ENCODE measurements at places on chromosomes 4 and X. TPM values are rescaled to one million over a fixed set of nuclear protein-coding genes. Genes with fewer than 3 reads are reported as not detected.
A peak's percentile ranks its signal among the peaks of the same experiment; 100 is the strongest.

- ATAC-seq = no peak
Observed at GRCh38 chr4:99979872-99980271, 29.8 kb upstream of the H2AZ1 start.

- ATAC-seq = no peak
Observed at GRCh38 chr4:57303012-57303751, 193.0 kb upstream of the IGFBP7 start.

- no peak for ATAC-seq
Observed at GRCh38 chr4:108029731-108030130, 40.0 kb downstream of the HADH start.

- ATAC-seq = no peak
Observed at GRCh38 chr4:88702782-88703181, 5.2 kb upstream of the NAP1L5 start.

GRCh38 chr4:132479543-132479942, 669.6 kb upstream of the PCDH10 start:
- ATAC-seq = no peak

- peak; percentile 28 for ATAC-seq
Observed at GRCh38 chr4:154186035-154186434, 305.6 kb downstream of the DCHS2 start.

Gene SLC34A2
- 7.8 TPM for total RNA-seq

DNA sequence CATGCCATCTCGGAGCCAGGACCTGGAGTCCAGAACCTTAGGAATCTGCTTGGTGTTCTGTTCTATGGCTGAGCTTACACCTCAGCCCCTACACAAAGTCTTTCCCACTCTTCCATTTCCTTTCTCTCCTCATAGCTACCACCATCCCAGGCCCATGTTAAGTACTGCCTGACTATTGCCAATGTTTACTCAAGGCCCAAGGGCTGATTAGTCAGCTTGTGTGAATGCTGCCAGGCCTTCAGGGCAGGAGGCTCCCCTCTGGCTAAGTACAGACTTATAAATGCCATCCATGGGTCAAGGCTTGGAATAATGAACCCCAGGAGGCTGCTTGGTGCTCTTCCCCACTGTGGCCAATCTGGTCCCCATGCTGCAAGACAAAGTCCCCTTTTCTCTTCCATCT, 411.6 kb upstream of the MAGEB18 start:
- no peak for ATAC-seq

Gene TDO2
- total RNA-seq = not detected

Gene MCF2
- 0.40 TPM for total RNA-seq

Gene SSX2B
- total RNA-seq = not detected

DNA sequence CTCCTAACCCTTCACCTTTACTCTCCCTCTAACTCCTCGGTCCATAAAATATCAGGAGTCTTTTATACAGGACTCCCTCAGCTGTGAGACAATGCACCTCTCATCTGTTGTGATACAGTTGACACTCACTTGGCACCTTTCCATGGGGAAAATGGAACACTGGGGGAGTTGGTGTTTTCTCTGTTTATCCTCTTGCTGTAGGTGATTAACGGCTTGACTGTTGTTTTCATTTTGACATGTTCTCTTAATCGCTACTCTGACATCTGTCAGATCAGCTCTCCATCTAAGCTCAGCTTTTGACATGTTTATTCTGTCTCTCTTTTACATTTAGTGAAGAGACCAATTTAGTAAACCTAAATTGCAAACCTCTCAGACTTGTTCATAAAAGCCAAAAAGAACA, 604.8 kb downstream of the TRAM1L1 start:
- ATAC-seq = no peak

DNA sequence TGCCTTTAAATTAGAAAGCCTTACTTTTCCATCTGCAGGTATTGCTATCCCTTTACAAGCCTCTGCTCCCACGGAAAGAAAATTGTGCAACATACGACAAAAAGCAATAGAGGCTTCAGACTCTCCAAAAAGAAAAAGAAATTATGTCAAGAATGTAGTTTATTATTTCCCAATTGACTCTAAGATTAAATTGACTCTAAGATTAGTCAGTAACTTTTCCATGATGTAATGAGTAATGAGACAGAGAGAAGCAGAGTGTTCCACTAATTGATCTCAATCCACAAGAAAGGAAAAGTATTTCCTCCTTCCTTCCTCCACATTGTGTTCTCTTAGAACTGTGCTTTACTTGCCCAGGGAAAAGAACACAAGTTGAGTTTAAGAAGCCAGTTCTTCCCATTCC, 345.7 kb upstream of the HS3ST1 start:
- peak; percentile 70 for ATAC-seq

DNA sequence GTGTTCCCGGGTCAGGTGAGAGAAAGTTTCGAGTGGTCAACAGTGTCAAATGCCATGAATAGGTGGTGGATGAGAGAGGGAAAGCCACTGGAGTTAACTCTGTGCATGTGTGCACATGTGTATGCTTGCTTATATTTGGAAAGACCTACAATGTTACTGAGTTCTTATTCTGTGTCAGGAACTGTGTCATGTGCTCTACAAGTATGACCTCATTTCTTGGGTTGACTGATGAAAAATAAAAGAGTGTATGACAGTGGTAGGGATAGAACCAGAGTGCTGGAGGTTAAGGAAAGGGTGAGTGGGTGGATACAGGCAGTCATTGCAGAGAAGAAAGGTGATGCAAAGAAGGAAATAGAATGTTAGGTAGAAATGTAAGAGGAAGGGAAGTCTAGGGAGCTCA, 22.1 kb upstream of the DGKK start:
- ATAC-seq = no peak

GRCh38 chrX:101391831-101392230, 1.0 kb downstream of the RPL36A start:
- ATAC-seq = no peak

DNA sequence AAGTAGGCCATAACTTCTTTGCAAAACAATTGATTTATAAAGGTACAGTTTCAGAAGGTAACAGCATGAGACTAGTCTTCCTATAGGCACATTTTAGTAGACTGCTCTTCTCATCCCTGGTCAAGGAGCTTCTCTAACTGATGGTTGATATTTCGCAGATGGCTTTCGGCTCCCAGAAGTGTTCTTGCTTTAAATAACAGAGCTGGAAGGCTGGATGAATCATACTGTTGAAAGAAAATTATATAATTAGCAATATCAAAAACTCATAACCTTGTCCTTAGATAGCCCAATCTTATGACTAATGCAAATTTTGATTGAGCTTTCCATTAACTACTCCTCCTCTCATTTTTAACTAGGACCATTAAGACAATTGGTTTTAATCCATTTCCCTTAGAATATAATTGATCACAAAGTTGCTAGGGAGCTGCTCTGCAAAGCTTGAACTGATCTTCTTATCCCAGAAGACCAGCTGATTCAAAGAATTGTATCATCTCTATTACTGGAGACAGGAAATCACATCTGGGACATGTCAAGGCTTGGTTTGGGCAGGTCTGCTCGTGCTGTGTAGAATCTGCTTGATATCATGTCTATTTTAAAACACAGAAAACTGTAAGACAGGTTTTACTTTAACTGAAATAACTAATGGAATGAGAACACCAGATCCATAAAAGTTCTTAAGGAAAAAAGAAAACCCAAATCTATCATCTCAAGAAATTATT, 38.6 kb downstream of the CENPU start:
- no peak for ATAC-seq

Gene AMOT
- total RNA-seq = 6.8 TPM

Gene TCEAL6
- not detected for total RNA-seq

Gene USP17L21
- not detected for total RNA-seq

GRCh38 chr4:161382655-161383054, 781.1 kb downstream of the FSTL5 start:
- ATAC-seq = no peak

DNA sequence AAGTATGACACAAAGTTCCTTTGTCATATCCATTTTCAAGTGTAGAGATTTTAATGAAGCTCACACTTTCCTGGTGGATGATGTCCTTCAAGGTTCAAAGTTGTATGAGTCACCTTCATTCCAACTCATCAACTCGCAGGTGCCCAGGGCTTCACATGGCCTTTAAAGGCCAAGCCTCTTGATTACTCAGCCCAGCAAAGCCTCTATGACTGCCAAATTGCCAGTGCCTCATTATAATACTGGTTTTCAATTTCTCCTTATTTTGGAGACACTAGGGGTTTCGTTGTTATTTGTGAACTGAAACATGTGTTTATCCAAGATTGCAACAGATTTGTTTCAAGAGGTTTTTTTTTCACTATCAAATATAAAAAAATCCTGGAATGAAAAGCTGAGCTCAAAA, 45.9 kb upstream of the PPP3CA start:
- no peak for ATAC-seq

DNA sequence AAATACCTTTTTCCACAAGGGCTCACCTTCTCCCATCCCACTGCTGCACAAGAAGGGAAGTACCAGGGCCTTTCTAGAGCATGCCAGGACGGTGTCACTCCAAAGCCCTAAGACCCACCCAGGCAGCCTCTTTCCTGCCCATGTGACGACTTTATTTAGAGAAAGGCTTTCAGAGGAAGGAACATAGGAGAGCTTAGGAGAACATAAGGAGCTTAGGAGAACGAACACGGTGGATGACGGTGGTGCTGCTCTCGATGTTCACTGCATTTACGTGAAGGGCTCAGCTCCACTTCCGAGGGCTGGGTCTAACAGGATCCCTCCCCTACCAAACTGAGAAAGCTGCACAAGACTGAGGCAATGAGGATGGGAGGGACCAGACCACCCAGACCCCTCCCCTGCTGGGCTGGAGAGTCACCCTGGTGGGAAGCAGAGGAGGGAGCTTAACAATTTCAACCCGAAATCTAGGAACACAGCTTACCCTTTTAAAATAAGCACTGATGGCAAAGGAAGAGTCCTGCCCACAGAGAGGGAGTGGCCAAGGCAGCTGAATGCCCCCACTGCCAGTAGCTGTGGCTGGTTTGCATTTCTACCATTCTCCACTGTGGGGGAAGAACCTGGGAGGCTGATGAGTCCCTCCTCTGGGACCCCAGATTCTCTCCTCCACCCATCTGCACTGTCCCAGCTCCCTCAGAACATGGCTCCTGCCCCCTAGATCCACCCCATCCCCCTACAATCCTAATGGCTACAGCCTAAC, 29.8 kb downstream of the ZFYVE28 start:
- ATAC-seq = no peak

- ATAC-seq = no peak
Observed at GRCh38 chr4:137370679-137371078, 161.6 kb downstream of the PCDH18 start.

Gene PNMA6F
- total RNA-seq = not detected

DNA sequence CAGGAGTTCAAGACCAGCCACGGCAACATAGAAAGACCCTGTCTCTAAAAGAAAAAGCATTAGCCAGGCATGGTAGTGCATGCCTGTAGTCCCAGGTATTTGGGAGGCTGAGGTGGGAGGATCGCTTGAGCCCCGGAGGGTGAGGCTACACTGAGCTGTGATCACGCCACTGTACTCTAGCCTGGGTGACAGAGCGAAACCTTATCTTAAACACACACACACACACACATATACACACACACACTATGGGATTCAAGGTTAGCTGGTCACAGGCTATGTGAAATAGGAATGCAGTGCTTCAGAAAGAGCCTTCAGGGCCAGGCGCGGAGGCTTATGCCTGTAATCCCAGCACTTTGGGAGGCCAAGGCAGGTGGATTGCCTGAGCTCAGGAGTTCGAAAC, 23.5 kb downstream of the NLGN3 start:
- ATAC-seq = no peak

DNA sequence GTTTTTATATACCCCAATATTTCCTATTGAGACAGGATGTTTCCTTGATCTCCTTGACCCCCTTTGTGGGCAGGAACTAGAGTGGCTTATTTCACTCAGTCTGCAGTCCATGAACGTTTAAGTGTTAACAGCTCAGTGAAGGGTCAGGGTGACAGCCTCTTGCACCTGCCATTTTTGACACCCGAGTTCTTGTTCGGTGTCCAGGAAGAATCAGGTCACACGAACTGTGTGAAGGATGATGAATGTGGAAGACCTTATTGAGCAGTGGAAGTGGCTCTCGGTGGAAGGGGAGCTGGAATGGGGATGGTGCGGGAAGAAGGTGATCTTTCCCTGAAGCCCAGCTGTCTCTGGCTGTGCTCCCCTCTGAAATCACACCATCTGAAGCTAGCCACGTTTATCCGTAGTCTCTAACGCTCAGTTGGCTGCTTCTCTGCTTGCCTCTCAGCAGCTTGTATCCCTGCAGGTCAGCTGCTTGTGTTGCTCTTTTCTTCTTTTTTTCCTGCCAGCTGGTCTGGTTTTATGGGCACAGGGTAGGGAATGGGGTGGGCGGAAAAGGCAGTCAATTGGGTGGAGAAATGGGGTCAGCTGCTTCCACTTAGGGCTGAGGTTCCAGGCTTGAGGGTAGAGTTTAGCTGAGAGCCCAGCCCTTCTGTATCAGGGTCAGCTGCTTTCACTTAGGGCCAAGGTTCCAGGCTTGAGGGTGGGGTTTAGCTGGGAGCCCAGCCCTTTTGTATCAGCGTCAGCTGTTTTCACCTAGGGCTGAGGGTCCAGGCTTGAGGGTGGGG, 29.0 kb upstream of the CCNG2 start:
- ATAC-seq = no peak

Gene ARHGAP6
- total RNA-seq = 35.1 TPM

- ATAC-seq = no peak
Observed at GRCh38 chr4:161444626-161445025, 719.2 kb downstream of the FSTL5 start.

DNA sequence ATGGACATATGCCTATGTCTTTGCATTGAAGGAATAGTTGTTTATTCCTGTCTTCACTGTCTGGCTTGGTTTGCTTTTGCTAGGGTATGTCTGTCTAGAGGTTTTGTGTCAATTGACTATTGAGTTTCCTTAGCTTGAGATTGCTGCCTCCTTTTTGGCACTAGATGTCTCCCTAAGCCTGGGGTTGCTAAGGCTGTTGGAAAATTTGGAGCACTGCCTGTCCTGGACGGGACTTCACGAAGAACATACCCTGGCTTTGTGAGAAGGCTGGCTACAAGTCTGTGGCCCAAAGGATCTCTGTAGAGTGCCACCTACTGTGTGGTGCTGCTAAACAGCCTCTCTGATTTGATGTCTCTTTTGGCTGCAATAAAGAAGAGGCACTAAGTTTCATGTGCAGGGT, 183.8 kb upstream of the NUDT10 start:
- ATAC-seq = no peak

DNA sequence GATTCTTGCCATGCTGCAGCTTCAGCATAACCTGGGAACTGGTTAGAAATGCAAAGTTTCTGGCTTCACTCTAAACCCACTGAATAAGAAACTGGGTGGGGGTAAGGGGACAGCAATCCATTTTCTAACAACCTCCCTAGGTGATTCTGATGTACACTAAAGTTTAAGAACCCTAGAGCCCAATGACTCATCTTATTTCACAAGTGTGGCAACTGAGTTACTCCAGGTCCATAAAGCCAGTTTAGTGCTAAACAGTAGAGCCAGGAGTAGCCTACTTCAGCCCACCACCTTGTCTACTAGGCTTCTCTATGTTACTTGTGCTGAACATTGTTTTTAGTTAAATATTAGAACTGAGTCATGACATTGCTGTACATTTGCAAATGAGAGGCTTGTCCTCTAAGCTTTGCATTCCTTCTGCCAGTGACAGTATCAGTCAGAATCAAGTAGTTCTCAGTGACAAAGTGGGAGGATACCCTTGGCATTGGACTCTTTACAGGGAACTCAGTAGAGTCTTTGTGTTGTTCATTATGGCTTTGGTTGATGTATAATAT, 518.0 kb downstream of the RPA4 start:
- ATAC-seq = no peak

GRCh38 chr4:169341490-169341889, 70.7 kb upstream of the SH3RF1 start:
- ATAC-seq = no peak

Gene GLRA2
- not detected for total RNA-seq

GRCh38 chr4:86033171-86033570, 326.7 kb downstream of the MAPK10 start:
- peak; percentile 65 for ATAC-seq

- no peak for ATAC-seq
Observed at GRCh38 chr4:1523907-1524636, 117.8 kb upstream of the NKX1-1 start.
